A172 (cell line): ENCODE measurements at places on chromosomes 5 and 9.
A peak's percentile ranks its signal among the peaks of the same experiment; 100 is the strongest.

GRCh38 chr5:146756546-146756945 is 122.0 kb downstream of the PPP2R2B start:
- DNase-seq, result no peak

DNA sequence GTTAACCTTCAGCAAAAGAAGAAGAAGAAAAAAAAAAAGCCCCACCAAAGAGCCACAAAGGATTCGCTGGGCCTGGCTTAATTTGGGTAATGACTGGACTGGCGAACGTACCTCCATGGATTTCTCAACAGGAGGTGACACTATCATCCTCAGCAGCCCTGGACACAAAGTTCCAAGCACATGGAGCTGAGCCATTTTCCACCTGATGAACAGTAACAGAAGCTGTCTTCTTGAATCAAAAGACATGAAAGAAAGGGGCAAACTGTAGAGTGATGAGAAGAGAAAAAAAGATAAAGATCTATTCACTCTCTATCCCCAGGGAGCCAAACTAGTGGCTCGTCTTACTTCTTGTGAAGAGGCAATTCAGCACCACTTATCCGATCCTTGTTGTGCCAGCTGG is 150.2 kb upstream of the TRPM3 start:
- no peak for DNase-seq

GRCh38 chr5:68372161-68372560 is 156.6 kb downstream of the PIK3R1 start:
- DNase-seq, result no peak

GRCh38 chr9:90871327-90871935 is 69.8 kb downstream of the SYK start:
- DNase-seq, result no peak

DNA sequence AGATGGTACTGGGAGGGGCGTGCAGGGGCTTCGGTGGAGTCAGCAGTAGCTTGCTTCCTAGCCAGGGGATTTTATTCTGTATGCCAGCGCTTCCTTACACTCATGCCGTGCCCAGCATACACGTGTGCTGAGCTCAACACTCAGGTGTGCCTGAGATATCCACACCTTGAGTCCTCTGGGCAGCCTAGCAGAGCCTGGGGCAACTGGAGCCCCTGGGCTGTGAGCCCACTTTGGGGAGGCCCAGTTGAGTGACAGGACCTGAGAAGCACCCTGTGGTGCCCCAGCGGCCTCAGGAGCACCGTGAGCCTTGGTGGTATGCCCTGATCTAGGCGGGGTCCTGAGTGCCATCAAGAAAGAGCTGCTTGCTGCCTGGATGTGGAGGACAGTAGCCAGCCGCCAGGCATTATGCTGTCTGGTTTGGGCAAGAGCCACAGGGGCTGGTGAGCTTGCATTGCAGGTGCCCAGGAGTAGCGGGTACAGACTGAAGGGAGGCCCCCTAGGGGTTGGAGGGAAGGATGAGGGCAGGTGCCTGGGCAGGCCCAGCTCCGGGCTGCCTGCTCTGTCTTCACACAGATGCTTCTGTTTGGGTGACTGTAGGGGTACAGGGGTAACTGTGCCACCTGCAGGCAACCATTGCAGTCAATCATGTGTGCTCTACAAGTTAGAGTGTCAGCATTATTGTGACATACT is 42.9 kb downstream of the BNIP1 start:
- no peak for DNase-seq

GRCh38 chr5:2194949-2195348 is 312.2 kb upstream of the IRX4 start:
- DNase-seq, result no peak

- no peak for DNase-seq
Measured at GRCh38 chr5:120476063-120476462, 12.0 kb downstream of the PRR16 start.

GRCh38 chr9:113573046-113573958 is 109.8 kb downstream of the RGS3 start:
- DNase-seq, result no peak

DNA sequence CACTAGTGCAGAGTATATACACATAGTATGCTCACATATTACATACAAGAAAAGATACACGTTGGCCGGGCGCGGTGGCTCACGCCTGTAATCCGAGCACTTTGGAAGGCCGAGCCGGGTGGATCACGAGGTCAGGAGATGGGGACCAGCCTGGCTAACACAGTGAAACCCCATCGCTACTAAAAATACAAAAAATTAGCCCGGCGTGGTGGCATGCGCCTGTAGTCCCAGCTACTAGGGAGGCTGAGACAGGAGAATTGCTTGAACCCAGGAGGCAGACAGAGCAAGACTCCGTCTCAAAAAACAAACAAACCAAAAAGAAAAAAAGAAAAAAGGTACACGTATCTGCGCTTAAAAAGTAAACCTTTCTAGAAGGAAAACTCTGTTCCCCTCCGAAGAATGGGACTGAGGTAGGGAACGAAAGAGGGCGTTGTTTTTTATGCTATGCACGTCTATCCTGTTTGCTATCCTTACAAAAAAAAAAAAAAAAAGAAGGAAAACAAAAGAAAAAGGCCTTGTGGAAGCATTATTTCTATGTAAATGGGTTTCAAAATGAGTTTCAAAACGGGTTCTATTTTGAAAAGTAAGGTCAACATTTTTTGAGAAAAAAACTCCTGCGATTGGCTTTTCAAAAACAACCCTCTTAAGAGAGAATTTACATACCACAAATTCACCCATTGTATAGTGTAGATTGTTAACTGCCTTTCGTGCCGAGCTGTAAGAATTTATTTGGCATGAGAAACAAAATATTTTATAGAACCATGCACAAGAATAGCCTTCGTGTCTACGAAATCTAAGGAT is 1.2 kb downstream of the AK3 start:
- no peak for DNase-seq

- no peak for DNase-seq
Measured at GRCh38 chr5:68834491-68834981, 259.3 kb upstream of the SLC30A5 start.

GRCh38 chr9:134208310-134208841 is 44.0 kb upstream of the RNU6ATAC start:
- no peak for DNase-seq

- DNase-seq, result no peak
Measured at GRCh38 chr9:106583751-106584150, 279.2 kb upstream of the ZNF462 start.

- peak; percentile 38 for DNase-seq
Measured at GRCh38 chr9:100222674-100223073, 123.6 kb downstream of the INVS start.
